ENCODE measurements at places on chromosomes 2 and 18. TPM values are rescaled to one million over a fixed set of nuclear protein-coding genes. Genes with fewer than 3 reads are reported as not detected.

GRCh38 chr18:38690626-38691025, 1125.0 kb upstream of the CELF4 start:
- H3K4me3 ChIP-seq, result no peak overlapping the region
- H3K4me1 ChIP-seq, result no peaks in the 10 kb centered on the region
- no peak for DNase-seq

ZNF396 gene
- 0.54 TPM for total RNA-seq

- no peak overlapping the region for H3K27ac ChIP-seq
- peaks cover 2% of the 10 kb centered on the region for H3K27me3 ChIP-seq
- H3K4me1 ChIP-seq, result no peaks in the 10 kb centered on the region
- H3K36me3 ChIP-seq, result no peaks in the 10 kb centered on the region
These were observed 225.5 kb upstream of the TMEM200C start for GRCh38 chr18:6120820-6121279.

DNA sequence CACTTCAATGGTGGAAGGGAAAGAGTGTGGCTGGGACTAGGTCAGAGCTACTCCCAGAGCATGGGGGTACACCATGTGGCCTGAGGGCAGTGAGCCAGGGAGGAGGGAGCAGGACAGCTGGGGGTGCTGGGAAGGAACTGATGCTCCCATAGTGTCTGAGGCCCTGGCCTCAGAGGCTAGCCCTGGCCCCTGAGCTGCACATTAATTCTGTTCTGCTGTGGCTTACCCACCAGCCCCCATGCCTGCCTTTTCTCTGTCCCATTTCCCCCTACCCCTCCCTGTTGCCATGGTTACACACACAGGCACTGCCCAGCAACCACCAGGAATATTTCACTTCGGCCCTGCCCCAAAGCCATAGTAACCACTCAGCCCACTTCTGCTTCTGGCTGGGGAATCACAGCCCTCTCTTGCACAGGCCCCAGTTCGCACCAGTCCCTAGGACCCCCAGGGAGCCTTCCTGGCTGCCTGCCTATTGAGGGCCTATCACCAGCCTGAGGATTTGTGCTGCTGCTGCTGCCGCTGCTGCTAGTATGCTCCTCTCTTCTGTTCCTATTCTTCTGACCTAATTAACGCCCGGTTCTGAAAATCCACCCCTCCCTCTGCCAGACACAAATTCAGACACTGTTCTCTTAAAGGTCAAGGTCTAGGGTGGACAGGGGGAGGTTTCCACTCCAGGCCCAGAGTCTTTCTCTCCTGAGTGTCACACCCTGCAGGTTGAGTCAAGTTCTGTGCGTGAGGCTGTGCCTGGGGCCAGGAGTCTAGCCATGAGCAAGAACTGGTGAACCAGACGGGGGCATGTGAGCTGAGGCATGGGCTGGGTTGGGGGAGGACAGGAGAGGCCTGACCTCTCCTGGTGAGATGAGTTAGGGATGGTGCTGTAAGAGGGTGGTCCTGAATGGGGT, 87.1 kb upstream of the MCFD2 start:
- peaks cover 19% of the 10 kb centered on the region for H3K4me1 ChIP-seq
- no peaks in the 10 kb centered on the region for H3K27me3 ChIP-seq
- DNase-seq, result no peak
- H3K27ac ChIP-seq, result no peak overlapping the region
- H3K4me3 ChIP-seq, result no peak overlapping the region

INPP5D gene
- total RNA-seq, result under 0.01 TPM

DNA sequence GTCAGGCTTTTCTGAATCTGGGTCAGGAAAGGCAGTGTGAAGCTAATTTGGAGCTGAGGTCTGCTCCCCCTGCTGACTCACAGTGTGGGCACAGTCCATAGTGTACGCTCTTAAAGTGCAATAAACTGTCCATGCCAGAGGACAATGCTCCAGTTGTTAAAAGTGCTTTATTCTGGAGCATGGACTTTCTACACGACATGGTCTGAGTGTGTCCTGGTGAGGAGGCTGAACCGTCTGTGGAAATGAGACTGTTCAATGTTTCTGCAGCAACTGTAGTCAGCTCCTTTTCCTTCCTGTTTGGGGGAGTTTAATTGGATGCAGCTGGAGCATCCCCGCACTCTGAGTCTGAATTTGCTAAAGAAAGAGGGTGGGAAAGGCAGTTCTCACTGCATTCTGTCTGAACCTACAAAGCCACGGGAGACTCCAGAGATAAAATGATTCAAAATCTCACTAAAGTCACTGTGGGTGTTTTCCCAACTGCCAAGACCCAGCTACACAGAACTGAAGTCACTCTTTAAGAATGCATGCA, 110.2 kb upstream of the TRIB2 start:
- peak overlapping the region; percentile 22 for H3K27ac ChIP-seq
- peaks cover 6% of the 10 kb centered on the region for H3K4me1 ChIP-seq
- no peaks in the 10 kb centered on the region for H3K27me3 ChIP-seq
- peak; percentile 66 for DNase-seq
- no peak overlapping the region for H3K4me3 ChIP-seq
- H3K36me3 ChIP-seq, result no peaks in the 10 kb centered on the region

DNA sequence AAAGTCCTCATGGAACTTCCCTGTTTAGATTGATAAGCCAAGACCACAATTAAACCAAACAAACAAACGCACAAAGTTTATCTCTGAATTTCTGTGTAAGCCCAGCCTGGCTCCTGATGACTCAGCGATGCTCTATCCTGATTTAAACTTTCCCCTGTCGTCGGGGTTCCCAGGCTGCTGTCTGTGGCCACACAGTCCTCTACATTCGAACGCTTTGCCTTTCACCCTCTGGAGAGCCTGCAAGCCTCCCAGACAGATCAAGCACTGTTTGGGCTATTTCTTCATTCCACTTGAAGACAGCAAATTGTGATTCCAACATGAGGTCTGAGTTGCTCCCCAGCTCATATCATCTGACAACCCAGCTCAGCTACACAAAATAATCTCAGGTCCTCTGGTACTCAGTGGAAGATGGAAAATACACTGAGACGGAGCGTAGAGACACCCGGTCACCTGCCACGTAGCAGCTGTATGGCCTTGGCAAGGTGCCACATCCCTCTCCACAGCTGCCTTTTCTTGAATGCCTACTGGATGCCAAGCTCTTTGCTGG, 51.2 kb downstream of the CYRIA start:
- H3K4me3 ChIP-seq, result no peak overlapping the region
- H3K4me1 ChIP-seq, result peaks cover 9% of the 10 kb centered on the region
- no peaks in the 10 kb centered on the region for H3K27me3 ChIP-seq
- peak; percentile 55 for DNase-seq
- peaks cover 11% of the 10 kb centered on the region for H3K36me3 ChIP-seq

DNA sequence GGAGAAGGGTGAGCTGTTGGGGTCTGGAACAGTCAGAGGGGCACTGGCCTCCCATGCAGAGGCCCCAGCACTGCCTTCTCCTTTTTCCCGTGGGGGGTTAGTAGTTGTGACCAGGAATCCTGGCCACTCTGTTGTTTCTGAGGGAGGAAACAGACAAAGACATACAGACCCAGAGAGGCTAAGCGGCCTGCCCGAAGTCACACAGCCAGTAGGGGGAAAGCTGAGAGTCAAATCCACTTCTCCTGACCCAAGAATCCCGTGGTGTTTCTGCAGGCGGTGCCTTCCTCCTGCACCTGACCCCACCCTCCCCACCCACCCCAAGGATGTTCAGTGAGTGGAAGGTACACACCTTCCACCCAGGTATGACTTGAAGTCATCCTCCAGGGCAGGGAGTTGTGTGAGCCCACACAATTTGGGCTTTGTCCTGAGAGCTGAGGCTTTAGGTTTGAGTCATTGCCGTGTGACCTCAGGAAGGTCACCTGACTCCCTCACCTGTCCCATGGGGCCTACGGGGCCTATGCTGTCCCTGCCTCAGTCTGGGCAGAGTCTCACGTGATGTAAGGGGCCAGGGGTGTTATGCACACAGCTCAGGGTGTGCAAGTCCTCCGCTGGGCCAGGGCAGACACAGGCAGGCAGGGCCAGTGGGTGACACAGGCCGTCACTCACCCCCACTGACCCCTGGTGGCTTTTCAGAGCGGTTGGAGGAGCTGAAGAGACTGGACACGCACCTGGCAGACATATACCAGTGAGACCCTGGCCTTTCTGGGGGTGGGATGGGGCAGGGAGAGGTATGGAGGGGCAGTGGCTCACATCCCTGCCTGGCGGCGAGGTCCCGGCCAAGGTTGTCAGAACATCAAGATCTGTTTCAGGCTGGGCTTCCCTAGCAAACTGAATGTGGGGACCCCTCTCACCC, 5.0 kb downstream of the NT5DC4 start:
- no peaks in the 10 kb centered on the region for H3K36me3 ChIP-seq
- H3K27ac ChIP-seq, result no peak overlapping the region
- no peak overlapping the region for H3K4me3 ChIP-seq

STPG4 gene
- total RNA-seq, result 0.28 TPM

DNA sequence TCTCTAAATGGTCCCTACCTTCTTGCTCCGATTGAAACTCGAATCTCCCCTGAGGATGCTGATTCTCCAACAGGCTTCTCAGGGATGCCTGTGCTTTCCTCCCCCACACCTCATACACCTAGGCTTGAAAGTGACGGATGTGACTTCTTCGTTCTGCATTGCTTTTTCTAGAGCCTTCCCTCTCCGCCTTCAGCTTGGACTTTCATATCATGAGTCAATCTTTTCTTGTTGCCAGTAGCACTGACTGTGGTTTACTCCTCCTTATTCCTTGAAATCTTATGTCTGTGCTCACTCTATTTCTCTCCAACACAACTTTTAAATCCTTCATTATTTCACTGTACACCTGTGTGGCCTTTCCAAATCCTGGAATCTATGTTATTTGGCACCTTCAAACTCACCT, 451.4 kb downstream of the TMX3 start:
- no peaks in the 10 kb centered on the region for H3K36me3 ChIP-seq
- peaks cover 6% of the 10 kb centered on the region for H3K4me1 ChIP-seq
- no peak overlapping the region for H3K4me3 ChIP-seq
- peak; percentile 48 for DNase-seq

DNAJC5G gene
- not detected for total RNA-seq

- no peak for DNase-seq
- H3K36me3 ChIP-seq, result no peaks in the 10 kb centered on the region
- peak overlapping the region; percentile 77 for H3K27ac ChIP-seq
- H3K4me3 ChIP-seq, result no peak overlapping the region
These were observed 18.4 kb downstream of the SH2D6 start for GRCh38 chr2:85436836-85437487.

DNA sequence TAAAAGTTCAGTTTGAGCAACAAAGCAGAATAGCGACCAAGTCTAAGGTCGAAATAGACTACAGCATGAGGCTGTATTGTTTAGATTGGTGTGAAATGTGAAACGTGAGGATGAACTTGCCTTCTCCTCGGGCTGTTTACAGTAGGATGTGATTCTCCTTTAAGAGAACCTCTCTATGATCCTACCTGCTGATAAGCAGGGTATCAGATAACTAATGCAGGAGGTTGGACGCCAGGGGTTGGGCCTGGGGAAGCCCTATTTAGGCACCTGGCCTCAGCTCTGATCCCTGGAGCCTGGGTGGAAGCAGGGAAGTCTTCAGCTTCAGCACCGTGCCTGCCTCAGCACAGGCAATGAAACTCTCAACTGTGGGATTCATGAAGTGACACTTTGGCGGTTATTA, 11.4 kb downstream of the CRYGD start:
- DNase-seq, result no peak
- H3K36me3 ChIP-seq, result no peaks in the 10 kb centered on the region
- H3K27me3 ChIP-seq, result peaks cover 17% of the 10 kb centered on the region
- H3K27ac ChIP-seq, result no peak overlapping the region
- no peak overlapping the region for H3K4me3 ChIP-seq
- no peaks in the 10 kb centered on the region for H3K4me1 ChIP-seq

- DNase-seq, result peak; percentile 81
- peaks cover 4% of the 10 kb centered on the region for H3K27me3 ChIP-seq
- H3K36me3 ChIP-seq, result no peaks in the 10 kb centered on the region
- H3K4me1 ChIP-seq, result peaks cover 8% of the 10 kb centered on the region
- H3K4me3 ChIP-seq, result no peak overlapping the region
- H3K27ac ChIP-seq, result no peak overlapping the region
These were observed 24.7 kb upstream of the COLEC12 start for GRCh38 chr18:525036-525797.

Data from IMR-90 (cell line).